ENCODE measurements at places on chromosomes 7 and 10. TPM values are rescaled to one million over a fixed set of nuclear protein-coding genes. Genes with fewer than 3 reads are reported as not detected.

DNA sequence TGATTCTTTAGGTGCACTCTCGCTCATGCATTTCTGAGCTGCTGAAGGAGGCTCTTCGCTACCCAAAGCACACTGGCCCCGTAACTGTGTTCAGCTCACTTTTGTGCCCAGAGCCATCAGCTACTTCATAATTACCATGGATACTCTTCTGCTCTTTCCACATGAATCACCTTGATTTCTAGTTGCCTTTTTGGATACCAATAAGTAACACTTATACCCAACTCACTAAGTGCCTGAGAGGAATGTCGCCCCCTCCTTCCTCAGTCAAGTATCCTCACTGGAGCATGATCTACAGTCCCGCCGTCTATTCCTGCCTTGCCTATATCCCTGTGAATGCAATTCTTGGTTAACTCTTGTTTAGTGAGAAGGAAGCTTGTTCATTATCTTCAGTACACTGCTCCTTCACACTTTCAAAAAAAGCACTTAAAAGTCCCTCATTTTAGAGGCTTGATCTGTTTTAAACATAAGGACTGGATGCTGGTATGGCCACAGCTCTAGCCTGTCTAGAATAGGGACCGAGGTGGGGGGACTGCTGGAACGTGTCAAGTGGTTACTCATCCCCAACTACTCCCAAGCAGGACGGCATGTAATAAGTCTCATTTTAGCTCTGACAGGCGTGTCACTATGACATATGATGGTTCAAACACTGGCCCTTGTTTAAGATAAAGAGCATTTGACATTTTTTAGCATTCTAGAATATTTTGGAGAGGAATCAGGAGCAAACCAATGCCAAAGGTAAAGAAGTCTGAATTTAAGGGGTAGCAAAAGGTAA lies 23.7 kb downstream of the SVIL start:
- DNase-seq, result no peak

DNA sequence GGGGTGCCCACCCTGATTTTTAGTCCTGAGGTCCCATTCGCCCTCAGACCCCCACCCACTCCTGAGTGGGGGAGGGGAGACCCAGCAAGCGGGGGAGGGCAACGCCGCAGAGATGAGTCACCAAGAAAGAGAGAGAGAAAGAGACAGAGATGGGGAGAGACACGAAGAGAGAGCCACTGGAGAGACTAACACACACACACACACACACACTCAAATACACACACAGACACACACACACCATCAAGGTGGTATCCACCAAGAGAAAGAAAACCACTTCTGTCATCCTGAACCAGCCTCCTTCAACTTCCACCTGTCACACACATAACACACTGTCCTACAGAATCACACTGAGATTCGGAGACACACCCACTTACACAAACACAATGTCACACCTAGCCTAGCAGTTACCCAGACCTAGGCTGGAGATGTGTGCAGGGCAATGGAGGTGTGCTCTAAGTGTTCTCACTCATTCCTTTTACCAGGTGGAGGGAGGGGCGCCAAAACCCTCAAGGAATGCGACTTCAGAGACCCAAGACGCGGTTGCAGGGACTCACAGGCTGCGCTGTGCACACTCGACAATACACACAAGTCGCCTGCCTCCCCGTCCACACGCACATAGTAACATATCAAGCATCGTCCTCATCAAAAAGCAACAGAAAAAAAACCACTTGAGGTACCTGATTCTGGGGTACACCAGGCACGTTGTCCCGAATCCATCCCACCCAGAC lies 3.9 kb upstream of the VGF start:
- no peak for DNase-seq

GRCh38 chr10:93816123-93816747 lies 58.5 kb downstream of the LGI1 start:
- DNase-seq, result peak; percentile 60

DNA sequence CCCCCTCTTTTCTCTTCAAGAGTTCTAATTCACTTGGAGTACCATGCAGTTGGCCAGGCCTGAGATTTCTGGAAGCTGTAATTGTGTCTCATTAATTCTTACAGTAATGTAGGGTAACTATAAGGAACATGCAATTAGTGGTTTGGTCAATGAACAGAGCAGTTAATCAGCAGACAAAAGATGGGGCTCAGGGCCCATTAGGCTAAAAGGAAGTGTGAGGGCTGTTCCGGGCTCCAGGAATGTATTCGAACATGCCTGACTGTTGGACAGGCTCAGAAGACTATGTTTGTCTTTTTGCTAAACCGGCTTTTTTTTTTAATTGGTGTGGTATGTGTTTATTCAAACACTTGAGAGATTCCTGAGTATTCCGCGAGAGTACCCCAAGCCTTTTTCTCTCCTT lies 42.5 kb upstream of the FZD8 start:
- no peak for DNase-seq

- DNase-seq, result no peak
These were observed 24.6 kb downstream of the PAPOLB start for GRCh38 chr7:4837041-4837802.

DNA sequence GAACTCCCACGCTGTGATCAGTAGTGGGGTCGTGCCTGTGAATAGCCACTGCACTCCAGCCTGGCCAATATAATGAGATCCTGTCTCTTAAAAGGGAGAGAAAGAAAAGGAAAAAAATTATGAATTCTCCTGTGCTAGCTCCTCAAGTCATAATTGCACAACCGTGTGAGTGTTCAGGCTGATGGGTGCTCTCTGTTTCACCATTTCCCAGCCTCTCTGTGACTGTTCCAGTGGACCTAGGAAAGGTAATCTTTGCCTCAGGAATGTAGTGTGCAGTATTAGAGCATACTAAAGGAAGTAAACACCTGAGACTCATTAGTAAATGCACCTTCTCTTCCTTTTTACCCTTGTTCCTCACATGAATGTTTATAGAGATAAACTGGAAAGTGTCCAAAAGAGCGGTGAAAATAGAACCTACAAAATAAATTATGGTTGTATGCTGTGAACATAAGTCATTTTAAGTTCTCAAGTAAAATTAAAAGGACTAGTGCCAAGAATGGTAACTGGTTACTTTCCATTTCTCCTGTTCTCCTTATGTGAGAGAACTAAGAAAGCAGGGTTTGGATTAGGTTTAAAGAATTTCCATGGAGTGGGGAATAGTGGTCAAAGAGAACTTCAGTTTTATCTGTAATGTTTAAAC lies 42.7 kb downstream of the INPP5F start:
- no peak for DNase-seq

GRCh38 chr10:75402486-75403143 lies 1.1 kb upstream of the ZNF503 start:
- DNase-seq, result no peak

MET gene
- 200 TPM for total RNA-seq

MPP7 gene
- total RNA-seq, result 64.5 TPM

SLC26A5 gene
- 0.15 TPM for total RNA-seq

TRIM74 gene
- total RNA-seq, result 1.0 TPM
